ENCODE measurements at places on chromosomes 6 and 20.

DNA sequence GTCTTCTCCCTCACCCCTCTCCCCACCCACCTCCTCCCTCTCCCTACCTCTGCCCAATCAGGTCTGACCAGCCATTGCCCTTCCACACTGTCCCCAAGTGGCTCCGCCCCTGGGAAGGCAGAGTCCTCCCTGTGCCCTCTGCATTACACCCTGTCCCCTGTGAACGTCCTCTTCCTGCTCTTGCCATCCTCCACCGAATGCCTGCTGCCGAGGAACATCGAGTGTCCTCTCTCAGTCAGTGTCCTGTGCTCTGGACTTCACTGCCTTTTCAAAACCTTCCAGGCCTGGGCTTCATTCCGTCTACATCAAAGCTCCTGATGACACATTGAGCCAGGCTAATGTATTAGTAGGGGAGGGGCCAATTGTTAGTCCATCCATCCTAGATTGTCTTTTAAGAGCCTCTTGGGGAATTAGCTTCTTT lies 3.3 kb upstream of the PACSIN1 start:
- DNase-seq = peak; percentile 41

DNA sequence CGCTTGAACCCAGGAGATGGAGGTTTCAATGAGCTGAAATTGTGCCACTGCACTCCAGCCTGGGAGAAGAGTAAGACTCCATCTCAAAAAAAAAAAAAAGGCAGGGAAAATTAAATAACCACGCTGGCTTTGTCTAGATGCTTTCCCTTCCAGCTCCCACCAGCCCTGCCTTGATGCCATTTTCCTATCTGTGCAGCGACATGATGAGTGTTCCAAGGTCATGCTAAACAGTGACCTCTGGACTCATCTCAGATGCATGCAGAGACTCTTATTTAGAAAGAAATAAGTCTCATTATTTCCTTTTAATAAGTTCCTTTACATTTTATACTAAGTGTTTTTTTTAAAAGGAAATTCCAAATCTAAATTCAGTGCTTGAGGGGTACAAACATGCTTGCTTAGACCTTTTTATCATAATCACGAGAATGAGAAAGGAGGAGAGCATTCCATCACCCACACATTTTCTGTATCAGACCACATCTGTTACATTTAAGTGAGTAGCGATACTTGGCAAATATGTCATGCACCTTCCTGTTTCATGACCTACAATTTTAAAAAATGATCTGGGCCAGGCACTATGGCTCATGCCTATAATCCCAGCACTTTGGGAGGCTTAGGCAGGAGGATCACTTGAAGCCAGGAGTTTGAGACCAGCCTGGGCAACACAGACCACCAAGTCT lies 101.1 kb upstream of the RREB1 start:
- no peak for DNase-seq

DNA sequence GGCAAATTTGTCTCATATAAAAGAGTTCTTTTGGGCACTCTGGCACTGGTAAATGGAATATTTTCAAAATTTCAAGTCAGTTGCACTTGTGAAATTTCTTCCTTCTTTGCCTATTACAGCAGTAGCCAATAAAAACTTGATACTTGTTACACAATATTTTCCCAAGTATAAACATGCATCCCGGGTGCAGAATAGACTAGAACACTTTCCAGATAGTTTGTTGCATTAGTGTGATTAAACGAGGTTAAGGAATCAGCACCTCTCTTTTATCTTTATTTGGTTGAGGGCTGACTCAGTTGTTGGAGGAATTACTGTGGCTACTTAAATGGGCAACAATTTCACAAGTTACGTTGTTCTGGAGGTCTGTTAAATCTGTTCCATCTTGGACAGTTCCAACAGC lies 467.5 kb downstream of the CDKAL1 start:
- DNase-seq = no peak

DNA sequence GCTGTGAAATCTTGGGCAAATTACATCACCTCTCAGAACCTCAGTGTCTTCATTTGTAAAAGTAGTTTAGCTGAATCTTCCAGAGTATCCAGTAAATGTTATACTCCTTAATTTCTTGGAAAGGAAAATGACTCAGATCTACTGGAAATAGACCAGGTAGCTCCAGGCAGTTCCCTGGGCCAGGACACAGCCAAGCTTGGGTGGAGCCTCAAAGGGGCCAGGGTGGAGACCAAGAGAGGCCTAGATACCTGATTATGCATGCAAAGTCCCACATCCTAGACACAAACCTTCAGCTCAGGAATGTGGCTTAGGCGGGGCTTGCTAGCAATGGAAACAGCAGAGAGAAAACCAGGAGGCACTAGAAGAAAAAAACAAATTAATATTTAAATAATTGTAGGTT lies 272.8 kb downstream of the MAFB start:
- DNase-seq = no peak

- no peak for DNase-seq
These were observed 351.9 kb downstream of the BTBD3 start for GRCh38 chr20:12269579-12269978.

GRCh38 chr6:109023356-109023925 lies 71.2 kb downstream of the SESN1 start:
- no peak for DNase-seq

- DNase-seq = no peak
These were observed 94.4 kb upstream of the FAM184A start for GRCh38 chr6:119172824-119173223.

DNA sequence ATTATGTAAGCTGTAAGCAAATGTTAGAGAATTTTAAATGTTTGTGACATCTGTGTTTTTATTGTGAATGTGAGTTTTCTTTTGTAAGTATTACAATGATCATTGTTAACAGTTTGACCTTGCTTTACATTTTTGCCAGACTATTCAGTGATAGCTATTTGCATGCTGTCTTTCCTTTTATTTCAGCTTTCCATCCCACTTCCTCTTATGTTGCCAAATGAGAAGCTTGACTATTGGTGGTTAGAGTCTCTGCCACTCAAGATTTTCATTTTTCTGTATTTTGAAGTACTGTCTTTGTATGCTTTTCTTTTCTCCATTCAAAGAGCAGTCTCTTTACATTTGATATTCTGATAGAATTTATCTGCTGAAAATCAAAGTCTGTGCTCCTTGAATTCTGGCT lies 104.1 kb downstream of the PRIM2 start:
- no peak for DNase-seq

DNA sequence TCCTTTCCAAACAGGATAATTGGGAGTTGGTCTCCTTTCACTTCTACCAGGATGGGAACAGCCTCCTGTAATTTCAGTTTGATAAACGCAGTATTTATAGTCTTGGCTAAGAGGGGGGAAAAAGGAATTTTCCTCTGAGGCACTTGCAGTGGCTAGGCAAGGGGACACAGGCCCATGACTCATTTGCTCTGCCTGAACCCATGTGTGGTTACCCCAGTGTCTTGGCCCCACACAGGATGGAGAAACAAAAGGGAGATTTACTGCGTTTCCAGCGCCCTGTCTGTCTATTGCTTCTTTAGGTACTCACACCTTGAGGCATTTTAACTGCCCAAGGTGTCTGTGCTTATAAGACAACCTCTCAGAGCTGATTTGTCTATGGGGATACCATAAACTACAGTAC lies 74.8 kb upstream of the NEDD9 start:
- DNase-seq = no peak

- peak; percentile 22 for DNase-seq
These were observed 25.1 kb downstream of the CAP2 start for GRCh38 chr6:17418281-17419188.

GRCh38 chr20:6012179-6012578 lies 41.7 kb downstream of the LRRN4 start:
- DNase-seq = no peak

- no peak for DNase-seq
These were observed 3.6 kb downstream of the ARFRP1 start for GRCh38 chr20:63703976-63704748.

- no peak for DNase-seq
These were observed 19.2 kb downstream of the ZBTB2 start for GRCh38 chr6:151372164-151372563.

GRCh38 chr20:10090588-10091166 lies 55.9 kb downstream of the ANKEF1 start:
- DNase-seq = peak; percentile 17

DNA sequence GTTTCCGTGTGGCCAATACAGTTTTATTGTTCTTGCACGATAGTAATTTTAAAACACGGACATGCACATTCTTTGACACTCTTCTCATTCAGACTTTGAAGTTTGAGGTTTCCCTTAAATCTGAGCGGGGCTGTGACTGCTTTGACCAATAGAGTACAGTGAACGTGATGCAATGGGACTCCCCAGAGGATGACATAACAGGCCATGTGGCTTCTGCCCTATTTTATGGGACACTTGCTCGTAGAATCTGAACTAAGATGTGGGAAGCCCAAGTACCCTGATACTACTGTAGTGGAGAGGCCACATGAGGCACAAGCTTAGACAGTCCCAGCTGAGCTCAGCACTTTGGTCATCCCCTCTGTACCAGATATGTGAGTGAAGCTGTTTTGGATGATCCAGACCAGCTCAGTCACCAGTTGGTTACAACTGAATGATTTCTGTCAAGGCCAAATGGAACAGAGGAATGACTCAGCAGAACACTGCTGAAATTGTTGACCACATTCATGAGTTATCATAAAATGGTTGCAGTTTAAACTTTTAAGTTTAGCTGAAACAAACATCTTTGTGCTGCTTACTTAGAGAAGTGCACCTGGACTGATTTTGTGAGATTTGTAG lies 279.4 kb downstream of the RFPL4B start:
- DNase-seq = no peak

DNA sequence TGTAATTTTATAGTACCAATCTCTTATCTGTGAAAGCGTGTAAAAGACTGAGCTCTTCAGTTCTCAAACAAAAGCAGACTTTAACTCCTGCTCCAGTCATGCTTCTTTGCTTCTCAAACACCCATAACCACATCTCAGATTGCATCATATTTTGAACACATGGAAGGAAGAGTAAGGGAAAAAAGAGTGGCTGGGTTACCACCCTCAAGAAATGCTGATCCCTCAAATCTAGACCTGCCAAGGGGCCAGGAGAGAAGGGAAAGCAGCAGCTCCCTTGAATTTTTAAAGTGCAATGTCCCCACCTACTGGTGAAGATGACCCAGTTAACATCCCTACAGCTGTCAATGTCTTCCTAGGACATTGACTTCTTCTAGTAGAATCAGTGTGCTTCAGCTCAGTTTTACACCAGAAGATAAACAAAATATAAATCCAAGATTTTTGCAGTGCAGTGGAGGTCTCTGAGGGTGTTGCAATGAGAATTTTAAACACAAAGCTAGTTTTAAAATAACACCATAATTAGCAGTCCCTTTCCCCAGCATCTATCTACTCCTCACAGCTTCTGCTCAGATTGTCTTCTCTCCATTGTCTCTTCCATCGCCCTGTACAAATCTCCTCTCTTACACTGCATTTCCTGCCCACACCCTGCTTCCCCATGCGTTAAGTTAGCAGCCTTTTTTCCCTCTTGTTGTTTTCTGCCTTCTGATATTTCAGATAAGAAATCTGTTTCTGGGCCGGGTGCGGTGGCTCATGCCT lies 22.6 kb upstream of the HLA-DQB2 start:
- peak; percentile 9 for DNase-seq

- DNase-seq = no peak
These were observed 81.9 kb upstream of the TULP1 start for GRCh38 chr6:35594503-35595186.

GRCh38 chr6:52704060-52704459 lies 33.1 kb downstream of the TMEM14A start:
- no peak for DNase-seq

DNA sequence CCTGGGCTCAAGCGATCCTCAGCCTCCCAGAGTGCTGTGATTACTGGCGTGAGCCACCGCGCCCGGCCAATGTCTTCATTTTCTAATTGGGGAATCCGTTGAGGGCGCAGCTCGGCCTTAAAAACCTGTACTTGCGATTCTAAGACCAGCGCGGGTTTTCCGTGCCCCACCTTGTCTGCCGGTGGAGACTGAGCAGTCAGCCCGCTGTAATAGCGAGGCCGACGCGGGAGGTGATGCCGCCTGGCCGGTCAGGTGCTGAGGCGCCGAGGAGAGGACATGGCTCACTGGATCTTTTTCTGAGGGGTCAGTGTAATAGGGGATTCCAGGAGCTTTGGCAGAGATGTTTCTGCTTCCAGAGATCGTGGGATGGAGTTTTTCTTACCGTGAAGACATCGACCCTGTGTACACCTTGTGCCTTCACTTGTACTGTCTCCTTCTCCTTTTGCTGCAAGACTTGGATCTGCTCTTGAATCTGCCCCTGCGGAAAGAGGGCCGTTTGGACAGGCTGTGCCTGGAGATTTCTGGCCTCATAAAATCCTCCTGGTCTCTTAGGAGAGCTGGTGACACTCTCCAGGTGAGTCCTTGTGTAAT lies 1.5 kb downstream of the TRIM31 start:
- DNase-seq = no peak

DNA sequence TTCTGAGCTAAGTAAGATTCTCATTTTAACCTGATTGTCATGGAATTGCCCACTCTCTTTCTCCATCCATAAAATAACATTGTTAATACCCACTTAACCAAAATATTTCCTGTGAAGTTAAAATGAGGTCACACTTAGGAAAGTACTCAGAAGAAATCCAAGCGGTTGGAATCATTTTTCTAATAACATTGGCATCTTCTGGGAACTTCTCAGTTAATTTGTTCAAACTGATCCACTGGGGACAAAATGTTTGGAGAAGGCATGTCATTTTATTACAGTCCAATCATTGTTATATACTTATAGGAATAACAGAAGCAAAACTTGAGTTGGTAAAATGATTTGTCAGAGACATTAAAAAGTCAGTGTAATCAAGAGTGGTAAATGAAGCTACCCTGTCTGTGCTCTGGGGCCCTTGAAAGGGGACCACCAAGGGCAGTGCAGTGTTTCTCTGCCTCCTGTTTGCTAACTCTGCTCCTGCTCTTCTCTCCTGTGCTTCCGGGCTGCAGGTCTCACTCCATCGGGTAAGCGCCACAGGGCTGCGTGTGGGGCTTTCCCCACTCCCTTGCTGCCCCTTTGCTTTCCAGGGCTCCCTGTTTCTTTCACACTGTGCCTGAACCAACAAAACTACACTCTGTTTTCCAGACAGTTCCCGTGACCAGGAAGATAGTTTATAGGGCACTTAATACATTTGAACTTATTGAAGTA lies 50.1 kb downstream of the HDDC2 start:
- no peak for DNase-seq

- DNase-seq = no peak
These were observed 366.5 kb downstream of the FOXA2 start for GRCh38 chr20:22217712-22218352.

GRCh38 chr6:6631534-6632276 lies 43.2 kb downstream of the LY86 start:
- DNase-seq = no peak

DNA sequence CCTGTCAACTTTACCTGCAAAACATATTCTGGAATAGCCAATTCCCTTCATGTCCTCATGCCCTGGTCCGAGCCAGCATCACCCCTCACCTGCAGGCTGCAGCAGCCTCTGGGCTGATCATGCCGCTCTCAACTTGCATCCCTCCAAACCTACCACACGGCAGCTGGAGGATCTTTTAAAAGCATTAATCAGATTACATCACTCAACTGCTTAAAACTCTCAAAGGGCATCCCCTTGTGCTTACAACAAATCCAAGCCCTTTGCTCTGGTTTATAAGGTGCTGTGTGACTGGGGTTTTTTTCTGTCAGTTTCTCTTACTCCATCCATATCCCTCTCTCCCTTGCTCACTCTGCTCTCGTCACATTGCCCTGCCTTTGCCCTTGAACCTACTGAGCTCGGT lies 24.0 kb downstream of the CD40 start:
- DNase-seq = no peak

GRCh38 chr6:36578431-36578830 lies 15.7 kb upstream of the SRSF3 start:
- no peak for DNase-seq

GRCh38 chr6:26232940-26233648 lies 131.9 kb upstream of the BTN3A2 start:
- peak; percentile 78 for DNase-seq

- DNase-seq = no peak
These were observed 4.6 kb downstream of the KCNK15 start for GRCh38 chr20:44750081-44750805.

Data from right kidney (tissue), 9 donors.